ENCODE measurements at places on chromosomes 7 and 10.

DNA sequence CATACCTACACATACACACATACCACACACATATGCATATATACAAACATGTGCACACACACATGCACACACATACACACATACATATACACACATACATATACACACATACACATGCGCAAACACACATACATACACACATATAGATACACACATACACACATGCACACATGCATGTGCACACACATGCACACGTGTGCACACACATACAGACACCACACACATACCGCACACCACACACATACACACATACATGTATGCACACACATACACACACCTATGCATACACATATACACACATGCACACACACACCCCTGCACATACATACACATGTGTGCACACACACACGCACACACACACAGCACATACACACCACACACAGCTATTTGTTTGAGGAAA is 236.5 kb downstream of the WDR11 start:
- DNase-seq = no peak

GRCh38 chr10:63671317-63671937 is 150.2 kb downstream of the REEP3 start:
- DNase-seq = no peak

GRCh38 chr10:30784524-30784896 is 155.0 kb upstream of the LYZL2 start:
- DNase-seq = no peak

DNA sequence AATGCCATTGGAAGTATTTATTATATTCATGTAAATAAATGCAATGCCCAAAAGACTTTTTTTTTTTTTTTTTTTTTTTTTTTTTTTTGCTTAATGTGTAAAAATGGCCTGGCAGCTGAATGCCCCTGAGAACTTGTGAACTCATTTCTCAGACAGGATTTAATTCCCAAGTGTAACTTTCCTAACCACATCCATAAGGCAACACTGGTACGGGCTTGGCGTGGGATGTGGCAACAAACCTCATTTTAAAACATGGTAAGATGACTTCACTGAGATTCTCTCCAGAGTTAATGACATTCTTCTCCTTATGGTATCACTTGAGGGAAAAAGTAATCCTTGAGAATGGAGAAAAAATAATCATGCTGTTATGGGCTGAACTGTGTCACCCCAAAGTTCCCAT is 150.4 kb downstream of the DGKI start:
- no peak for DNase-seq

DNA sequence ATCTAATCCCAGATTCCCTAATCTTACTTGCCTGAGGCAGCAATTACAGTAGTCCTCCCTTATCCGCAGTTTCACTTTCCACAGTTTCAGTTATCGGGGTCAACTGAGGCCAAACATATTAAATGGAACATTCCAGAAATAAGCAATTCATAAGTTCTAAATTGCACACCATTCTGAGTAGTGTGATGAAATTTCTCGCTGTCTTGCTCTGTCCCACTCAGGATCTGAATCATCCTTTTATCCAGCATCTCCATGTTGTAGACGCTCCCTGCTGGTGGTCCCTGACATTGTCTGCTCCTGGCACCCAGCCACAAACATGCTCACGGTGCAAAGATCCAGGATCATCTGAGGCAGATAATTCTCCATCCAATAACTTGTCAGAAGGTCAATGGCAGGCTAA is 128.7 kb upstream of the CXCL12 start:
- no peak for DNase-seq

- no peak for DNase-seq
Observed at GRCh38 chr10:129790715-129791446, 173.2 kb downstream of the EBF3 start.

GRCh38 chr7:81944058-81944457 is 174.2 kb upstream of the HGF start:
- DNase-seq = no peak

GRCh38 chr7:127838816-127839415 is 186.9 kb downstream of the SND1 start:
- DNase-seq = no peak

GRCh38 chr10:122911889-122912484 is 1.6 kb downstream of the FAM24A start:
- DNase-seq = peak; percentile 19

GRCh38 chr7:106643216-106644000 is 17.6 kb downstream of the CCDC71L start:
- DNase-seq = no peak

GRCh38 chr10:60742512-60742911 is 35.8 kb upstream of the CDK1 start:
- DNase-seq = no peak
